ENCODE measurements at places on chromosomes 16 and 17.
A peak's percentile ranks its signal among the peaks of the same experiment; 100 is the strongest.

GRCh38 chr17:75153780-75154194 is 525 bp downstream of the JPT1 start:
- no peak for DNase-seq

DNA sequence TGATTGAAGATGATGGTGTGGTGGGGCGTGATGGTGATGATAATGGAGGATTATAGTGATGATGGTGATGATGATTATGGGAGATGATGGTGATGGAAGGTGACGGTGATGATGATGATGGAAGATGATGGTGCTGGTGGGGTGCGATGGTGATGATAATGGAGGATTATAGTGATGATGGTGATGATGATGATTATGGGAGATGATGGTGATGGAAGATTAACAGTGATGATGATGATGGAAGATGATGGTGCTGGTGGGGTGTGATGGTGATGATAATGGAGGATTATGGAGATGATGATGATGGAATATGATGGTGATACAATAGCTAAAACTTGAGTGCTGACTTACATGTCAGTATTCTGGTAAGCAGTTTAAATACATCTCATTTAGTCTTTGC is 391.0 kb upstream of the EEF2KMT start:
- DNase-seq = no peak

DNA sequence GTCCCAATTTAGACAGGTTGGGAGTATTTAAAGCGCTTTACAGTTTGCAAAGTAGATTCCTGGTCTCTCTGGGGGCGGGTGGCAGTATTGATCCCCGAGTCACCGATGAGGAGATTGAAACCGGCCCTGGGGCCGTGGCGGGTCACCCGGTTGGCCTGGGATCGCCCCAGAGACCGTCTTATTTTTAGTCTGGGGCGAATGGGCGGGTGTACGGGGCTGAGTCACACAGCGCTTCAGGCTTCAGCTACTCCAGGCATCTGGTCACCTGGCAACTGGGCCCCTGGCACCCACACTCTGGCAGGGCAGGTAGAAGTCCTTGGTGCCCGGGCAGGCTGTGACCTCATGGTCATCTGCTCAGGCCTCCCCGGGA is 669 bp downstream of the MIEF2 start:
- DNase-seq = peak; percentile 58

GRCh38 chr17:8267480-8268147 is 18.5 kb downstream of the PFAS start:
- no peak for DNase-seq

DNA sequence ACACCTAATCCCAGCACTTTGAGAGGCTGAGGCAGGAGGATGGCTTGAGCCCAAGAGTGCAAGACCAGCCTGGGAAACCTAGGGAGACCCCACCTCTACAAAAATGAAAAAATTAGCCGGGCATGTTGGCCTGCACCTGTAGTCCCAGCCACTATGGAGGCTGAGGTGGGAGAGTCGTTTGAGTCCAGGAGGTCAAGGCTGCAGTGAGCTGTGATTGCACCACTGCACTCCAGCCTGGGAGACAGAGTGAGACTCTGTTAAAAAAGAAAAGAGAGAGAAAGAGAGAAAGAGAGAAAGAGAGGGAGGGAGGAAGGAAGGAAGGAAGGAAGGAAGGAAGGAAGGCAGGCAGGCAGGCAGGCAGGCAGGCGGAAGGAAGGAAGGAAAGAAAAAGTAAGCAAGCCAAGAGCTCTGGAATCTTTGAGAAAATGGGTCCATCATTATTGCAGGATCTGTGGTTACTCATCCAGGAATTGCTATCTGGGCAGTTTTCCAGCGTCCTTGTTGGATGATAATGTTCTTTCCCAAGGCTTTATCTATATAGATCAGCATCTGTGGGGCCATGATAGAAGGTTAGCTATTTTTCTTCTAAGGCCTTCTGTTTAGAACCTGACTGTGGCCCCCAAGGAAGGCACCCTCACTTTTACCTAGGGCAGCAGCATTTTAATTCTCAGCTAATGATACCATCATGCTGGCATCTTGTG is 533.2 kb upstream of the CDH5 start:
- DNase-seq = peak; percentile 80

GRCh38 chr17:68658999-68659780 is 58.0 kb upstream of the FAM20A start:
- DNase-seq = no peak

DNA sequence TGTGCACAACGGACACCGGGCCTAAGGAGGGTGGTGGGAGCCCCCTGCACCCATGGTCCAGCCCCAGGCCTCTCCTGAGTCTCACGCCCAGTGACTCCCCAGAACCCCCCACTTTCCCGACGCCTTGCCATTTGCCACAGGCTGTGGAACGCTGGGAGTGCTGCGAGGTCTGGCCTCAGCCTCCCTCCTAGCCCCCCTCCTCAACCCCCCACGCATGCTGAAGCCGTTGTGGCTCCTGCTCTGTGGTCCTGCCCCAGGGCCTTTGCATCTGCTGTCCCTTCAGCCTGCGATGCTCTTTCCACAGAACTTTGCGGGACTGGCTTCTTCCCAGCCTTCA is 226.0 kb upstream of the GSE1 start:
- DNase-seq = no peak

- DNase-seq = no peak
These were observed 11.9 kb downstream of the GSE1 start for GRCh38 chr16:85625053-85625452.

GRCh38 chr16:90078579-90078895 is 1.4 kb upstream of the PRDM7 start:
- DNase-seq = no peak

- DNase-seq = no peak
These were observed 12.0 kb downstream of the GABARAPL2 start for GRCh38 chr16:75578212-75578611.

DNA sequence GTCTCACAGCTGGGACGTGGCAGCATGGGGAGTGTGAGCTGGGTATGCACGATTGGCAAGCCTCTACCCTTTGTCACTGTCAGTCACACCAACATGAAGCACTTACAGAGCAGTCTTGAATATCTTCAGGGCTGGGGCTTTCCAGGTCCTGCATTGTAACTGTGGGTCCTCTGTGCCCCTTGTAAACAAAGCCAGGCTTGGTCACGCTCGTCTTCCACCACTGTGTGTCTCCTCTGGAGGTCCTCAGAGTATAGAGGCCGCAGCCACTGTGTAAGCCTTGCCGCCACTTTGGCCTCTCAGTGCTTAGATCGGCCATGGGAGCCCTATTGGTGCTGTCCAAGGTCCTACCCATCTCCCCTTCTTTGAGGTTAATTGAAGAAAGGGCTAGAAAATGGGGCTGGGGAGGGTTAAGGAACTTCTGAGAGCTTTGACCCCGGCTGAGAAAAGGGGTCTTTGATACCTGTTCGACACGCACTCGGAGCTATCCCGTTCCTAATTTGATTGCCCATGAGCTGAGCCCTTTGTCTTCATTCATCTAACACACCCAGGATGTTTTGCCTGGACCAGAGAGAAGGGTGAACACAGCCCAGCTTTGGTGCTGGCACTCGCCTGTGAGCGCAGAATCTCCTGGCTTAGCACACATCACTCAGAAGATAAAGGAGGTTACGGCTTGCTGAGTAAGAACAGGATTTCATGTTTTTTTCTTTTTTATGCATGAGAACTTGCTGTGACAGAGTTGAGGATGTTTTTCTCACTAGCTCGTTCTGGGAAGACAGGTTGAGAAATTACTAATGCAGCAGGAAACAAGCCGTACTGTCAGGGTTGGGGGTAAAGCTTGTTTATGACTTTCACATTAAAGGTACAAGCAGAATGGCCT is 267.9 kb downstream of the CPPED1 start:
- DNase-seq = no peak

GRCh38 chr17:61431594-61432311 is 20.5 kb upstream of the TBX4 start:
- DNase-seq = peak; percentile 54

DNA sequence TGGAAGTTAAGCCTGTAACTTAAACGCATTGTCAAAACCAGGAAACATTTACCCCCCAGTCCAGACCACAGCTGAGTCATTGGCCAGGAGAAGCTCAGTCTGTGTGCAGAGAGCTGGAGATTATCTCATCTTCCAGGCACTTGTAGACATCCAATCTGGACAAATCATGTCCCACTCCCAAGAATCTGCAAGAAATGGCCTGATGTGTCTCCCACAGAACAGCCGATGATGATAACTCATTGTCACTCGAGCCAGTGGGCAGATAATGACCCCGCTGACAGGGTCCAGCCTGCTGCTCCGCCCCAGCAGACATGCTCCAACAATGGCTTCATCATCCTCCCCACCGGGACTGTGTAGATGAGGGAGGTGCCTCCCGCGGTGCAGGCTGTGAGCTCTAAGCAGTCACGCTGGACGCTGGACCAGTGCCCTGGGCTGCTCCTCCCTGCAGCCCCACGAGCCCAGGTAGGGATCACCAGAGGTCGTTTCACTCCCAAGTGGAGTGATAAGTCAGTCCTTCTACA is 322.5 kb downstream of the C16orf95 start:
- peak; percentile 90 for DNase-seq

DNA sequence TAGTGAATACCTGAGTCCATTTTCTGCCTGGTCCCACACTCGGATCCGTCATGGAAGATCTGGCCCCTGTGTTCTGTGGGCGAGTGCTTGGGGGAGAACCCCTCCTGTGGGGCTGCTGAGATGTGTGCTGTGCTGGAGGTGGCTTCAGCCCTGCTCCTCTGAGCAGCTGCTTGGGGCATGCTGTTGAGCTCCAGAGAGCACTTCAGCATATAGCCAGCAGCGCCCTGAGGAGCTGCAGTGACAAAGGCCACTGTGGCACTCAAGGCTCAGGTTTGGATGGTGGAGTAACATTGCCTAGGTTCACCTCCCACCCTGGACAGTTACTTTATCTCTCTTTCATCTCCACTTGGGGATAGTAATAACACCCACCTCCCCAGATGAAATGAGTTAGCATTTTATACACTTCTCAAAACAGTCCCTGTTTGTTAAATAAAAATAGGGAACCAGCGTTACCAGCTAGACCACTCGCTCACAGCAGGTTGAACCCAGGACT is 75.3 kb downstream of the KSR1 start:
- no peak for DNase-seq

DNA sequence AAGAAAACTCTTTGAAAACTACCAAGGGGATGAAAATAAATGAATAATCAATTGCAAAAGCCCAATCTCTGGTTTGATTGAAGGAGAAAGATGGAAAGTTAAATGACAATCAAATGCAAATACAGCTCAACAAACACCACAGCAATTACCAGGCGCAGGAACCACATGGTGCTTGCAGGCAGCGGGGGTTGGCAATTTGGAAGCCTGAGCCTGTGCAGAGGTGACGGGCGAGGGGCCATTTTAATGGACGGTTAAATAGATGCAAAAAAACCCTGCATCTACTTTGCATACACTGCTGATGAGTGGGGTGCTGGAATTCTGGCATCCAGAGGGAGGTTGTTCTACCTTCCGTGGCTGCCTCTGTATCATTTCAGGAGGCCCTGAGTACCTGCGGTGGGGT is 4.8 kb upstream of the SEZ6 start:
- no peak for DNase-seq

DNA sequence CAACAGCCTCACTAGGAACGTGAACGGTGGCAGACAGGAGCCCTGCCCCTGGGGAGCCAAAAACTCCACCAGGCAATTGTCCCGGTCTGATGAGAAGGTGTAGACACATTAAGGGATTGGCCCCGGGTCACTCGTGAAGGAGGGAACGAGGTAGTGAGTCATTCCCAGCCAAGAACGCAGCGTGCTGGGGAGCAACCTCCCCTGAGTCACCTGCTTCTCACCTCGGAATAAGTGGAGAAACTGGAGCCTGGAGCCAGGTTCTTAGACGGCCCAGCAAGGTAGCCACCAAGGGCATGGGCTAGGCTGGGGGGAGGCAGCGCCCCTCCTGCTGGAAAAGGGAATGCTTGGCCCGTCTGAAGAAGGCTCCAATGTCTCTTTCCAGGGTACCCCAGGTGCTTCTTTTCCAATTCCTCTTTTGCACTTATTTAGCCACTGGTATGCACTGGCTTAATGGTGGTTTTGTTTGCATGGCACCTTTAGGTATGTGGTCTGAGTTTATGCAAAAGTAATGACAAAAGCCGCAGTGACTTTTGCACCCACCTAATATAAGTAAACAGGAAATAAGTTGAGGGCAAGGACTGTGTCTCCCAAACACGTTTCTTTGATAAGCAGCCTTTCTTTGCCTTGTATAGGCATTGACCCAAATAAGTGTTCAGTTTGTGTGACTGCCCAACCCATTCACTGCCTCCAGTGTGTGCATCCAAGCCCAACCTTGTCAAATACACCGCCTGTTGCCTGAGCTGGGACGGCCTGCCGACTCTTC is 1.8 kb upstream of the HELZ start:
- DNase-seq = peak; percentile 88

DNA sequence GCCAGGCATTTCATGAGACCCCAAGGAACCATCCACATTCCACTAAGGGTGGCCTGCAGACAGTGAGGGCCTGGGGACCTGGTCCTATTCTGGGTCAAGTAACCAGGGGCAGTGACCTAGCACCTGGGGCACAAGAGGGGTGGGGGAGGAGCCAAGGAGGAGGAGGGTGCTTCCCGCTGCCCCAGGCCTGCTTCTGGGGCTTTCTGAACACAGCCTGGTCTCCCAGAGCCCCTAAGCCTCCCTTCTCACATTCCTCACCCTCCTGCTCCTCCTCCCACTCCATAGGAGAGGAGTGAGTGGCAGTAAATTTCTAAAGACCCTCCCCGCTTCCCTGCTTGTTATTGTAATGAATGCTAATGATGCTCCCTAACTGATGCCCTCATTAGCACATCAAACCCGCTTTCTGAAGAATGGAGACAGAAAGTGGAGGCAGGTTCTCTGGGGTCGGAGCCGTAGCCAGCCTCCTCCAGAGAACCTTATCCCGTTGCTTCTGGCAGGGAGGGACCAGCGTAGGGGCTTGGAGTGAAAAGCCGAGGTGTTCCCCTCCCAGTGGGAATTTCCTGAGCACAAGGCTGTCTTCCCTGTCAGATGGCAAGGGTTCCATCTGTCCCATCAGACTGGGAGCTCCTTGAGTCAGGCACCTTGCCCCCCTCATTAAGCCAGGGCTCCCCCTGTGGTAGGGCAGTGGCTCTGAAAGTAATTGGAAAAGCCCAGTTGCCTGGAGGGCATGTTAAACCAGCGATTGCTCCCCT is 3.7 kb upstream of the SRCIN1 start:
- no peak for DNase-seq

- no peak for DNase-seq
These were observed 364.1 kb downstream of the CPPED1 start for GRCh38 chr16:12439399-12440227.

- no peak for DNase-seq
These were observed 66.2 kb upstream of the CACNG3 start for GRCh38 chr16:24189941-24190340.

GRCh38 chr17:44318077-44318892 is 6.3 kb downstream of the SLC25A39 start:
- no peak for DNase-seq

DNA sequence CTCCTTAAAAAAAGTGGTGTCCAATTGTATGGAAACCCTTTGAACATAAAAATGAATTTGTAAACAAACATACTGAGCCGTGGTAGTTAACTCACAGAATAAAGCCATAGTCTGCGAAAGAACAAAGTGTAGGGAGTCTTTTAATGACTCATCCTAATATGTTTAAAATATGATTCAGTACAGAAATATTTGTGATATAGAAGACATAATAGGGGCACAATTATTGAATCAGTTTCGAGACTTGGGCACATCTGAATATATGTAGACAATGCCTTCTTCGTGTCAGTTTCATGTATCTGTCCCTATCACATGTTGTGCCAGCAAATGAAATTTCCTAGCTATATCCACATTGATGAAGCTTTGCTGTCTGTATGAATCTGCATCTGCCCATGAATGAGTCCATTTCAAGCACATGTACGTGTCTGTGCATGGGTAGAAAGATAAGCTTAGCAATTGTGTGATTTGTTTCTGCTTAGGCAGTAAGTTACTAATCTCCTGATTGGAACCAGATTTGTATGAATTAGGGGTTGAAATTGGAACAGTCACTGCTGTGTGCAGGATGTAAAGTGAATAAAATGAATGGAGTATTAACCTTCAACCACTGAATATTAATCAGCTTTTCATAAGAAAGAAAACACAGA is 112.5 kb upstream of the SOX9 start:
- no peak for DNase-seq

Measured in NCI-H226 (cell line).